Muscle of arm (tissue), 14 donors: ENCODE measurements at places on chromosomes 13 and 19. TPM values are rescaled to one million over a fixed set of nuclear protein-coding genes. Genes with fewer than 3 reads are reported as not detected.

Gene FGF9
- polyA plus RNA-seq, result 5.6 TPM

Gene METTL21C
- 10.8 TPM for polyA plus RNA-seq

Gene DPP9
- polyA plus RNA-seq, result 20.9 TPM

Gene TMPRSS9
- 0.10 TPM for polyA plus RNA-seq

Gene OR10H1
- not detected for polyA plus RNA-seq

DNA sequence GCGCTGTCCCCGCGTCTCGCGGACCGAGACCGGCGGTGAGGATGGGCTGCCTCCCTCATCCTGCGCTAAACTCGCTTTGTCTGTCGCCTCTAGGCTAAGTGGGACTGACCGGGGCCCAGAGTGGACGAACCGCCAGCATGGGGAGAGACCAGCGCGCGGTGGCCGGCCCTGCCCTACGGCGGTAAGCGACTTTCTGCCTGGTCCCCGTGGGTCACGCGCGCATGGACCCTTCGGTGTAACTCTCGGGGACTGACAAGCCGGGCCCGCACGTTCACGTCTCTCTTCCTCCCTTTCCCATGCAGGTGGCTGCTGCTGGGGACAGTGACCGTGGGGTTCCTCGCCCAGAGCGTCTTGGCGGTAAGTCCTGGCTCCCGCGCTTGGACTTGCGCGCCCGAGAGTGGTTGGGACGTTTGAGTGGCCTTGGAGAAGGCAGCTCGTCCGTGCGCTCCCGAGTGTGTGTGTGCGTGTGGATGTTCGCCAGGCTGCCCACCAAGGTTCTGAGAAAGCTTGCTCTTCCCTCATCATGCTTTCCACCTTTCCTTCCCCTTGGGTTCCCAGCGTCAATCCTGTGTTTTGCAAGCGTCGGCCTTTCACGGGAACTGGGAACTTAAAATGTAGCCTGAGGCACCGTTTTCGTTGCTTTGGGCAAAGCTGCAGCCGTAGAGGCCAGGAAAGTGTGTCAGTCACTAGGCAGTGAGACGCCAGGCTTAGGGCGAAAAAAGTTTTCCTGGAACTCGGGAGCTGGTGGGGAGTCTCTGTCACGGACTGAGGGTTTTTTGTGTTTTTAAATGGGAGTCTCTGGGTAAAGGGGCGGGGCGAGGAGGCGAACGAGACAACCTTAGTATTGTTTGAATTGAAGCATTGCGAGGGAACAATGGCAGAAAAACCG, 927 bp downstream of the COL4A2 start:
- peak; percentile 68 for DNase-seq

- no peak for DNase-seq
These were observed 20.7 kb downstream of the TBC1D4 start for GRCh38 chr13:75461314-75461713.

DNA sequence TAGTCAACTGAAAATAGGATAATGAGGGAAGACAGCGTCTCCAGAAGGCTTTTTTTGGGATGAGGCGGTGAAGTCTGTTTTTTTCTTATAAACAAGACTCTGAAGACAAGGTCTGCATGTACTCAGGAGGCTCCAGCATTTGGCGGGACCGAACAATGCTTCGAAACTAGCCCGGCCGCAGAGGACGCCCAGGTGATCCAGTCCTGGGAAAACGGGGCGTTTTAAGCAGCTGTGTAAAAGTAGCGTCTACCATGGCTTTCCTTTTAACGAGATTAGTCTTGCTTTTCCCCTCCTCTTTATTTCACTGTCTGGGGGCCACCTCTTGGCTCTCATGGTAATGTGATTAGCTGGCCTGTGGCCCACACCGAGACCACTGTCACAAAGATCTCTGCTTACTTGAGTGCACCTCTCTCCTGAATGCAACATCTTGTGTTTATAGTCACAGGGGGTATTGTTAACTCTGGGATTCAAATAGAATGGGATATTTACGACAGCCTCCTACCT, 29.4 kb upstream of the GTF3A start:
- no peak for DNase-seq

DNA sequence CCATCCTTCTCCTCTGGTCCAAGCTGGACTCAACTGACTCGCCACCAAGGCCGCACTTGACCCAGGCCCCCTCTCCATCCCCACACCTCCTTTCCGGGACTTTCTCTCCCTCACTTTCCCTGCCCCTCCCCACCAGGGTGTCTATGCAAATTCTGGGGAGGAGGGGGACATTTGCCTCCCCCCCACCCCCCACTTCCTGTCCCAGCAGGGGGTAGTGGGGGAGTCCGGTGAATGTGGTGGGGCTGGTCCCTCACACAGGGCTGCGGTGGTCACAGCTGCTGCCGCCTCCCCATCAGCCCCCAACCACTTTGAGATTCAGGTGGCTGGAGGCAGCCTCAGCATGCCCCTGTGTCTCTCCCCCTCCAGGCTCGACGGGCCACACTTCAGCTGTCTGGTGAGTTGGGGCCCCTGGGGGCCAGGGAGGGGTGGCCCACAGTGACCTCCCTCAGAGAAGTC, 870 bp downstream of the SPIB start:
- DNase-seq, result no peak

- no peak for DNase-seq
These were observed 16.8 kb downstream of the LIPE start for GRCh38 chr19:42410371-42410770.

DNA sequence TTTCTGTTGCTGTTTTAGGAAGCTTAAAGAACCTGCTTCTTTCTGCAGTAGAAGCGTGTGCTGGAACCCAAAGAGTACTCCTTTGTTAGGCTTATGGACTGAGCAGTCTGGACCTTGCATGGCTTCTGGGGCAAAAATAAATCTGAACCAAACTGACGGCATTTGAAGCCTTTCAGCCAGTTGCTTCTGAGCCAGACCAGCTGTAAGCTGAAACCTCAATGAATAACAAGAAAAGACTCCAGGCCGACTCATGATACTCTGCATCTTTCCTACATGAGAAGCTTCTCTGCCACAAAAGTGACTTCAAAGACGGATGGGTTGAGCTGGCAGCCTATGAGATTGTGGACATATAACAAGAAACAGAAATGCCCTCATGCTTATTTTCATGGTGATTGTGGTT, 103.1 kb downstream of the TNFRSF19 start:
- DNase-seq, result no peak

DNA sequence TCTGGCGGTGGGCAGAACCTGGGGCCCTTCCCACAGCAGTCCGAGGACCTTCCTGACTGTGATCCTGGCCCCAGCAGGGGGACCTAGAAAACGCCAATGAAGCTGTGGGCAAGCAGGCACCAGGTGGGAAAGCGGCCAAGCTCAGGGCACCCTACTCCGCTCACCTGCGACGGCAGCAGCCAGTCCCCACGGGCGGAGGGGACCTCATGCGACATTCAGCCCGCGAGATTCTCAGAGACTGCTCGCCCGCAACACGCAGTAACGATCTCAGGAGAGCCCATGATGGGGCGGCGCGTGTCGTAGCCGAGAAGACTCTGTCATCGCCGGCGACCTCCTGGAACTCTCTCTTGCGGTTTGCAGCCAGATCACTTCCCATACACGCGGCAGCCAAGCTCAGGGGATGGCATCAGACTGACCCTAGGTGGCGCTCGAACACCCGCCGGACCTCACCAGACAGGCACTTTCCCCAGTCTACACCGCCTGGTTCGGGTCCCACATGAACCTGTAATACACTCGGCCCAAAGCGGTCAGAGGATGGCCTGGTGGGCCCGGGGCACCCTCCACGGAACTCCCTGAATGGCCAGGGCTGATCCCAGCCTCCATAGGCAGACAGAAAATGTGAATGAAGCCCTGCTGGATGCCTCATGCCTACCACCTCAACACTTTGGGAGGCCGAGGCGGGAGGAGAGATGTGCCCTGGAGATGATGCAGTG, 26.5 kb downstream of the MAN2B1 start:
- peak; percentile 62 for DNase-seq

DNA sequence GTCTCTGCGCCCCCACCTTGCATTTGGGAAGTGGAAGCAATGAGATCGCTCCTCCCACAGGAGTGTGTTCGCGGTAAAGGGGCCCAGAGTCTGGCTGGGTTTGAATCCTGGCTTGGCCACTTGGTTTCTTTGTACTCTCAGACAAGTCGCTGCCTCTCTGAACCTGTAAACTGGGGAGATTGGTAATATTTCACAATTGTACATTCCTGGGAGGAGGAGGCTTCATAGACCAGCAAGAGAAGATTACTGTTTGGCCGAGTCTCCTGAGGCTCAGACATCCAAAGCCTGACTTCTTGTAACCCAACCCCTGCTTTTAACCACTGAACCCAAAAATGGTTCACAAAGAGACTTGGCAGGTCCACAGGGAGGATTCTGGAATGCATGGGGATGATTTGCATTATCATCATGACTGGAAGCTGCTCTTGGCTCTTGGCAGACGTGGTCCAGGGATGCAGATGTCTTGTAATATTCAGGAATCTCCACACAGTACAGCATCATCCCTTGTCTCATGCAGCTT, 13.6 kb upstream of the STRN4 start:
- DNase-seq, result no peak

DNA sequence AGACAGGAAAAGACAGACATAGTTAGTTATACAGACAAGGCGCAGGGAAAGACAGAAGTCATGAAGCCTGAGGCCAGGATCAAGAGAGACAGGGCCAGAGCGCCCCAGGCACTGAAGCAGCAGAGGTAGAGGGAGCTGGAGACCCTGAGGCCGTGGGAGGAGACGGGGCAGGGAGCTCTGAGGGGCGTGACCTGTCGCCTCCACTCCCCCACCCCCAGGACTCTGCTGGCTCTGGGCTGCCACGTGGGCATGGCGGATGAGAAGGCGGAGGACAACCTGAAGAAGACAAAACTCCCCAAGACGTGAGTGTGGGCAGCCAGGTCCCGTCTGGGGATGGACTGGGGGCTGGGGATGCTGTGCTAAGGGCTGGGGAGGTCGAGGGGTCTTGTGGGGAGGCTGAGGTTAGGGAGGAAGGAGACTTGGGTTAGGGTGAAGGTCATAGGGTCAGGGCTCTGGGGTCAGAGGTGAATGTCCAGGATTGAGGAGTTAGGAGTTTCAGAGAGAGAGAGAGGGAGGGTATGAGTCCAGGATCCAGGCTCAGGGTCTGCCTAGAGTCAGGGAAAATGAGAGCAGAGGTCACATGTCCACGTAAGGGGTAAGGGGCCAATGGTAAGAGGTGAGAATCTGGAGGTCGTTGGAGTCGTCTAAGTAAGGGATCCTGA, 31.1 kb downstream of the RYR1 start:
- DNase-seq, result no peak

DNA sequence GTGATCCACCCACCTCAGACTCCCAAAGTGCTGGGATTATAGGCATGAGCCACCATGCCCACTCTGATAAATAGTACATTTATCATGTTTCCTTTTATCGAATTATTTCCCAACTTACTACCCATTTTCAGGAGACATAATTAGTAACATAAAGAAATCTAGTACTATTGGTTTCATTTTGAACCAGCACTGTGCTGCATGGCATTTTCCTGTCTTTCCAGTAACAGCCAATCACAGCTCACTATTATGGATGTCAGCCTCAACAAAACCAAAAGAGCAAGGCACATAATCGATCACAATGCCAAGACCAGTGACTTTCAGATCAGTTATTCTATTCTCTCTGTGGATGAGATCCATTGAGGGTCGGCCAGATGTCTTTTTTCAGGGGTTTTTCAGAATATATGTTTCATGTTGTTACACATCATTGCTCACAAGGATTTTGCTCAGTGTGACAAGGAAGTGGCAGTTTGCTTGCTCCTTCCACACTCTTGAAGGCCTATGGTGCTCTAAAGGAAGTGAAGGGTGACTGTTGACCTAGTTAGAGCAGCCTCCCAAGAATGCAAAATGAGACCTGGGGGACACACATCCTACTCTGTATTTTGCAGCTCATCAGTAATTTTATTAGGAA, 233.4 kb downstream of the KCNRG start:
- no peak for DNase-seq

DNA sequence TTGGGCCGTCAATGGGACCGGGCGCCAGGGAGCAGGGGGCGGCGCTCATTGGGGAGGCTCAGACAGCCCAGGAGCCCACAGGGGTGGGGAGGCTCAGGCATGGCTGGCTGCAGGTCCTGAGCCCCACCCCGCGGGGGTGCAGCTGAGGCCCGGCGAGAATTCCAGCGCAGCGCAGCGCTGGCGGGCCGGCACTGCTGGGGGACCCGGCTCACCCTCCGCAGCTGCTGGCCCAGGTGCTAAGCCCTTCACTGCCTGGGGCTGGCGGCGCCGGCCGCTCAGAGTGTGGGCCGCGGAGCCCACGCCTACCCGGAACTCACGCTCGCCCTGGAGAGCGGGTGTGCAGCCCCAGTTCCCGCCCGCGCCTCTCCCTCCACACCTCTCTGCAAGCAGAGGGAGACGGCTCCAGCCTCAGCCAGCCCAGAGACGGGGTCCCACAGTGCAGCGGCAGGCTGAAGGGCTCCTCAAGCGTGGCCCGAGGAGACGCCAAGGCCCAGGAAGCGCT, 1227.4 kb downstream of the PCDH17 start:
- DNase-seq, result no peak

DNA sequence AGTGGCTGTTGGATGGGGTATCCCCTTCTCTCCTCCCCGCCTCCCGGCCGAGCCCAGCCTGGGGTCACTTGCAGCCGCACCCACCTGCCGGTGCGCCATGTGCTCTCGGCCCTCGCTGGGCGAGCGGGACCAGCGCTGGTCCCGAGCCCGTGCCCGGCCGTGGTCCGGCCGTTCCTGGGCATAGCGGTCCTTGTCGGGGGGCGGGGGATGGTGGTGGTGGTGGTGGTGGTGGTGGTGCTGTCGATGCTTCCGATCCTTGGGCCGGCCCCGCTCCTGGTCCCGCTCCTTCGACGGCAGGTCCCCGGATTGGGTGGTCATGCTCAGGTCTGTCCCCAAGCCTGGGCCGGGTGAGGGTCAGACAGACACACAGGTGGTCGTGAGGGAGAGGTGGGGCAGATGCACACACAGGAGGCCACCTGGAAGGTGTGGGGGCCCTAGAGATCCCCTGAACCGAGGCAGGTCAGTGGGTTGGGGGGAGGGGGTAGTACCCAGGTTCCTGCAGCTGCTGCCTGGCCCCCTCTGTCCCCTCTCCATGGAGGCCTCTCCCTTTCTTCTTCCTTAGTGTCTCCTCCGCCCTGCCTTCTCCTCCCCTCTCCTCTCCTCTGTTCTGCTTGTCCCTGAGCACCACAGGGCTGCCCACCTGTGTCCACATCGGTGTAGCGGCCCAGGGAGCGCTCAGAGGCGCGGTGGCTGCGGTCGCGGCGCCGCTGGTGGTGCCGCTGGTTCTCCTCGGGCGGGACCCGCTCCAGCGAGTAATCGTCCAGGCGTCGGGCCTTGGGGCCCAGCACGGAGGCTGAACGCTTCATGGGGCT, 58.7 kb downstream of the IER2 start:
- DNase-seq, result peak; percentile 23

DNA sequence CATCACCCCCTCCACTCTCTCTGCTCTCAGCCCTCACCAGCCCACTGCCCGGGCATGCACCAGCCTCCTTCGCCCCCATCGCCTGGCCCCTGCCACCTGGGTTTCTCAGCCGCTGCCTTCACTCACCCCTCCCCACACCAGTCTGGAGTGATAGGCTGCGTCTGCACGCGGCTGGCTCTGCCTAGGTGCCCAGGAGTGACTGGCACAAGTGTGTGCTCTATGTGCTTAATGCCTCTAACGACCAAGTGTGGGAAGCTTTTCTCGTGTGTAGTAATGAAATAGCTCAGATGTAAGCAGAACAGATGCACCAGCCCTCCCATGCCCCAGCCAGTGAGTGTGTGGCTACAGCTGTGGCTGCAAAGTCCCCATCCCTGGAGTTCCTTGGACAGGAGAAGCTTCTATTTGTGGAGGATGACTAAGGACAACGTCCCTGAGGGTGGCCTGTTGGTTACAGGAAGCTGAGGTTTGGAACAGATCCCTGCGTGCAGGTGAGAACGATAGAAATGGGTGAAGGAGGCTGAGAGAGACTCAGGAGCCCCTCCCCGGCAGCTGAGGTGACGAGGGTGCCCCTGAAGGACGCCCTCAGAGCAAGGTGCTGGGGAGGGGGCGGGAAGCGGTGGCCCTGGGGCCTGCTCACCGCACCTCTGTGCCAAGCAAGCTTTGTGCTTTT, 35.6 kb downstream of the ATP11A start:
- no peak for DNase-seq
